ENCODE measurements at places on chromosomes 3 and 15. TPM values are rescaled to one million over a fixed set of nuclear protein-coding genes. Genes with fewer than 3 reads are reported as not detected.

DNA sequence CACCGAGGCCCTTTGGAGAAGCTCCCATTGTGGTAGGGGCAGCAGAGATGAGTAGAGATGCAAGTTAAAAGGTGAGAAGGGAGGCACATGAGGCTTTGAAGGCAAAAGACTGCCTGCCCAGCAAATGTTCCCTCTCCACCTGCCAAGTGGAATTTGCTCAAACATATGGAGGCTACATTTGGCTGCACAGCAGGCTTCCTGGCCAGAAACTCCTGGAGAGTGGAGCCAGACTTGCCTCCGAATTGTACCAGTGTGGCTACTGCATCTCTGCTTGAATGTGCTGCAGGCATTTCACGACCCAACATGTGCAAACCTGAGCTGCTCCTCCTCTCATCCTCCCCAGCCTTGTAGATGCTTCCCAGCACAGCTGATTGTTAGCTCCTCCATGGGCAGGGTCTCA lies 229.2 kb downstream of the ZNF621 start:
- no peak for DNase-seq

Gene FETUB
- polyA plus RNA-seq, result not detected

DNA sequence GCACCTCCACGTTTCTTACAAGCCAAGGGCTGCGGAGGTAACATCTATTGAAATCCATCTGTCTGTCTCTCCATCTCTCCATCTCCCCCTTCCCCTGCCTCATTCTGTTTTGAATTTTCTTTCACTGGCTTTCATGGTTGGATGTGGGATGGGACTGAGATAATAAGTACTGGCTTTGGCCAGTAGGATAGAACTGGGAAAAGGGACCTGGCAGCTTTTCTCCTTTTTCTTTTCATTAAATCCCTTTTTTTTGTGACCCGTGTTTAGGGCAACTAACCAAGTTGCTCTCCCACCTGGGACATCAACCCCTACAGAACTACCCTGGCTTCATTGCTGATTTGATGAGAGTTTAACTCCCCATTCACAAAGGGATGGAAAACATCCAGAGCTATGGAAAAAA lies 66.8 kb upstream of the ADAMTSL3 start:
- no peak for DNase-seq

- no peak for DNase-seq
These were observed 5.7 kb downstream of the VGLL4 start for GRCh38 chr3:11637901-11638458.

Gene AP3B2
- 3.4 TPM for polyA plus RNA-seq

GRCh38 chr15:98722645-98723044 lies 74.3 kb downstream of the IGF1R start:
- DNase-seq, result no peak

DNA sequence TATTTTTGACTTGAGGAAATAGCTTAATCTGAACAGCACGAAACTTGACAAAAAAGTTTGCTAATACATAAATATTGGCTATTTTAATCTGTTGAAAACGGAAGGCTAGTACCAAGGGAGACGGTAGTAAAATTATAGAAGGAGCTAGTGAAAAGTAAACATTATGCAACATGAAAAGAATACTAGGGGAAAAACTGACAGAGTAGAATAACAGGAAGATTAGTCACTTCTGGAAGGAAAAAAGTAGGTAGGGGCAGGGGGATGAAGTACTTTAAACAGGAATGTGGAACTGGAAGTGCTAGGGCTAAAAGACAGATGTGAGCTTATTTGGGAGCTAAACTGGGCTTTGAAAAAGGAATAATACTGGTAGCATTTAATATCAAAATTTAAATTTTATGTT lies 60.1 kb downstream of the MBNL1 start:
- DNase-seq, result no peak

Gene CCDC191
- polyA plus RNA-seq, result 25.2 TPM

- DNase-seq, result no peak
These were observed 467.0 kb upstream of the RASGRP1 start for GRCh38 chr15:39031596-39031995.

Gene TFG
- 138 TPM for polyA plus RNA-seq

GRCh38 chr15:66621491-66622467 lies 56.0 kb upstream of the LCTL start:
- DNase-seq, result no peak

DNA sequence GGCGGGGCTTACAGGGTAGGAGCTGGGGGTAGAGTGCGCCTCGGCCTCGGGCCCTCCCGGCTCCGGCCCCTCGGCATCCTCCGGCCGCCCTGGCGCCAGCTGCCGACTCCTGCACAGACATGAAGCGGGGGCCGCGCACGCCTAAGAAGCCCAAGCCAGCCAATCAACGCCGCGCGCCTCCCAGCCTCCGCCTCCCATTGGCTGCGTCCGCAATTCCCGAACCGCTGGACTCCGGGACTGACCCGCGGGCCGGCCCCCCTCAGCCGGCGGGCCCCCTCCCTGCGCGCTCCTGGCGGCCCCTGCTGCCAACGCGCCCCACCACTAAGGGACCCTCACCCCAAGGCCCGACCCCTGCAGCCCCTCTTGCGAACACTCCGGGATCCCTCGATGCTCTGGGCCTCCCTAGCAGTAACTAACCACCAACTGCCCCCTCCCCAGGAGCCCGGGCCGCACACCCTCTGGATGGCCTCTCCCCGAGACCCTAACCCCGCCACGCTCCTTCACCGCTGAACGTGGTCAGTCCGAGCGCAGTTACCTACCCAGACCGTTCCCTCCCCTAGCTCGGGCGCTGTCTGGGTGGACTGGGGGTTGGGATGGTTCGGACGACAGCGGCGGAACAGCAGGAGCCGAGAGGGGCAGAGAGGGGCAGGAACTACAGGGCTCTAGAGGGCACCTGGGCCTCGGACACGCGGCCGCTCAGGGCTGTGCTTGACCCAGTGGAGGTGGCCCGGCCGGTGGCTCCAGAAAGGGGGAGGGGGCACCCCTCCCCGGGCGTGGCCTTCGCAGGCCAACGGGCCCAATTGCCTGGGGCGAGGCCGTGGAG lies 5.0 kb downstream of the GATA2 start:
- no peak for DNase-seq

Gene LIPC
- polyA plus RNA-seq, result 15.9 TPM

GRCh38 chr3:138942271-138942670 lies 4.7 kb downstream of the FOXL2 start:
- DNase-seq, result no peak

Gene SPESP1
- 4.5 TPM for polyA plus RNA-seq

DNA sequence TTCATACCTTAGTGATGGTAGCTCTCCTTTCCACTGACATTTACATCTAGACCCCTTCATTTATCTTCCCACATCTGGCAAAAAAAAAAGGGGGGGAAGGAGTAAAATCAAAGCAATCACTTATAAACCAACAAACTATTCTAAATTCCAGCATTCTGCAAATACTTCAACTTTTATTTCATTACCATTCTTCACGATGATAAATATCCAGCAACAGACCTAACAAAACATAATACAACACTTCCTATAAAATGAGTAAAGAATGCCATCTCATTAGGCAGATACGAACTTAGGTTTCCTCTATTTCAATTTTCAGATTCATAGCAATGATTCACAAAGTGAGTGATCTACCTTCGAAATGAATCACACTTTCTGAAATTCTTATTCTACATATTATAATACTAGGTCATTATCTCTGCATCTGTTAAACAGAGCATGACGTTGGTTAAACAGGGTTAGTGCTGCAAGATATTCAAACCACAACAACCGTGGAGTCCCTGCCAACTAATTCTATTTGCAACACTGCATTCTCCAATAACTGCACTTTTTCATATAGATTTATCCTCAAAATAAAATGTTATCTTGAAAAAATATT lies at the start of gene LRRFIP2:
LRRFIP2 (minus strand) TSS at position 51 of the 595 bp plus-strand sequence. CDS start 25,599 bp downstream, outside the sequence.
- DNase-seq, result no peak

GRCh38 chr3:10353661-10354360 lies 32.9 kb upstream of the SEC13 start:
- DNase-seq, result no peak

- no peak for DNase-seq
These were observed 342.9 kb downstream of the CNTN3 start for GRCh38 chr3:74271541-74271940.

- DNase-seq, result no peak
These were observed 39.3 kb downstream of the KY start for GRCh38 chr3:134611516-134611915.

DNA sequence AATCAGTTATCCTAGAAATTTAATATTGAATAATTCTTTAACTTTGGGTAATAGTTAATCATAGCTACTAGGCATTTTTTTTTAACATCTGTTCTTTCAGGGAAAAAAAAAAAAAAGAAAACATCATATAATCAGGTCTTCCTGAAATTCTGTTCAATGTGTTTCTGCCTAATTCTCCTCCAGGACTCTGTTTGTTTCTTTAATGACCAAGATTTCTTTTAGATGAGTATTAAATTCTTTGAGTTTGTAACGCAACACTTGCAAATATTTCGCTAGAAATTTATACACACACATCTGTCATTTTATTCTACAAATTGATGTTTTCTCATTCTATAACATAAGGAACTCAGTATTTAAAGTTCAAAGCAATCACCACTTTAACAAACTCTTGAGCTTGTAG lies 56.7 kb downstream of the ALCAM start:
- DNase-seq, result no peak

- DNase-seq, result no peak
These were observed 144.3 kb upstream of the ADAMTS9 start for GRCh38 chr3:64832098-64832497.

Gene MOBP
- 0.20 TPM for polyA plus RNA-seq
